ENCODE measurements at places on chromosomes 16 and 17.

- DNase-seq: no peak
Measured at GRCh38 chr16:56636616-56637413, 1.7 kb upstream of the MT1A start.

- no peak for DNase-seq
Measured at GRCh38 chr17:16187642-16188041, 27.7 kb downstream of the NCOR1 start.

GRCh38 chr16:25260416-25260815 is 2.8 kb upstream of the ZKSCAN2 start:
- no peak for DNase-seq

DNA sequence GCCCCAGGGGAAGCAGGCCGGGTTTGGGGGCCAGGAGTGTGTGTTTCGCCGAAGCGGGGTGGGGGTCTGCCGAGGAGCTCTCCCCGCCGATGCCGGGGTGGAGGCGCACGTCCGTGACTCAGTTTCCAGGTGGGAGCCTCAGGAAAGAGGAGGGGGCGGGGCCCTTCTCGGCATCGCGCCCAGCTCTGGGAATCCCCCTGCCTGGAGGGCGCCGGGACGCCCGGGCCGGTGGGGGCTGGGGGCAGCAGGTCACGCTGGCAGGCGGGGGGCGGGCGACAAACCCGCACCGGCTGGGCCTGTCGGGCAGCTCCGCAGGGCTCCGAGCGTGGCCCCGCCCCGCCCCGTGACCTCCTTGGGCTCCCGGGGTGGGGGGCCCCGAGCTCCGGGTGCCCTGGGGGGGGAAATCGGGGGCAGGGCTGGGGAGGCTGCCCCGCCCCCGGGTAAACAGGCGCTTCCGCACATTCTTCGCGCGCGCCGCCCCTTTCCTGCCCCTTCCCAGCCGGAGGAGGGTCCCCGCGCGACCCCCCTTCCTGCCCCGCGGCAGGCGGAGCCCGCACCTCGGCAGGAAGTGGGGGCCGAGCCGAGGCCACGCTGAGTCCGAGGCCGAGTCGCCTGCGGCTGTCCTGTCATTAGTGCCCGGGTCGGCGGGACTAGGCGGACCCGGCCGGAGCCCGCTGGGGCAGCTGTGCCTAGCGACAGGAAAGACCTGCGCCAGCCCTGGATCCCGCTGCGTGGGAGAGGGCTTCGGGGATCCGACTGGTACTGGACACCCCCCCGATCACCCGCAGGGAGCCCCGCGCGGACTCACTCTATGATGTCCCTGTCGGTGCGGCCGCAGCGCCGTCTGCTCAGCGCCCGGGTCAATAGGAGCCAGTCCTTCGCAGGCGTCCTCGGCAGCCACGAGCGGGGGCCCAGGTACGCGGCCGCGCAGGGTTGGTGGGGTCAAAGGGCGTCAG is 9.3 kb downstream of the RIPOR1 start:
- peak; percentile 75 for DNase-seq

GRCh38 chr17:48578616-48579470 is 693 bp upstream of the HOXB4 start:
- DNase-seq: no peak

- DNase-seq: no peak
Measured at GRCh38 chr17:8981443-8981842, 15.9 kb upstream of the PIK3R5 start.

- no peak for DNase-seq
Measured at GRCh38 chr17:36731811-36732210, 130.4 kb downstream of the MRM1 start.

GRCh38 chr17:18041776-18042175 is 2.6 kb downstream of the GID4 start:
- no peak for DNase-seq

DNA sequence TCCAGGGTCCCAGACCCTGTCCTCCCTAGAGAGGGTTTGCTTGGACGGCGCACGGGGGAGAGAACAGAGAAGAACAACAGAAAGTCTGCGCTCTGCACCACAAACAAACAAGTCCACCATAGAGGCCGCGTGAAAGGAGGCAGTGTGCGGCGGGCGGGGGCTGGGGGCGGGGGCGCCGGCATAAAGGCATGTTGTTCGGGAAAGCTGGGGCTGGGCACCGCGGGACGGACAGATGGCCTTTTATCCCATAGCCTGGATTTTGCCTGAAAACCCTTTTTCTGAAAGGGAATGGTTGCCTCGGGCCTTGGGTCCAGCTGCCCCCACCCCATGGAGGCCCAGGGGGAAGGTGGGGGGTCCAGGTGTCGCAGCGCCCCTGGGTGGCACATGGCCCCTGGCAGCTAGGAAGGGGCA is 26.0 kb downstream of the FA2H start:
- DNase-seq: no peak

Measured in body of pancreas (tissue), 4 donors.